ENCODE measurements at places on chromosomes 13 and 19. TPM values are rescaled to one million over a fixed set of nuclear protein-coding genes. Genes with fewer than 3 reads are reported as not detected.

- DNase-seq = no peak
Observed at GRCh38 chr13:25421612-25422011, 49.8 kb downstream of the ATP8A2 start.

CCDC61 gene
- total RNA-seq = 13.7 TPM

TSKS gene
- 1.1 TPM for total RNA-seq

- peak; percentile 87 for DNase-seq
Observed at GRCh38 chr13:84896128-84896527, 903.1 kb downstream of the SLITRK6 start.

GRCh38 chr13:34265046-34265679, 447.2 kb downstream of the RFC3 start:
- DNase-seq = no peak

- DNase-seq = peak; percentile 38
Observed at GRCh38 chr13:28958018-28958417, 137.9 kb downstream of the MTUS2 start.

ZNF221 gene
- 8.8 TPM for total RNA-seq

GRCh38 chr13:26246154-26246553, 7.8 kb upstream of the CDK8 start:
- DNase-seq = no peak

DNA sequence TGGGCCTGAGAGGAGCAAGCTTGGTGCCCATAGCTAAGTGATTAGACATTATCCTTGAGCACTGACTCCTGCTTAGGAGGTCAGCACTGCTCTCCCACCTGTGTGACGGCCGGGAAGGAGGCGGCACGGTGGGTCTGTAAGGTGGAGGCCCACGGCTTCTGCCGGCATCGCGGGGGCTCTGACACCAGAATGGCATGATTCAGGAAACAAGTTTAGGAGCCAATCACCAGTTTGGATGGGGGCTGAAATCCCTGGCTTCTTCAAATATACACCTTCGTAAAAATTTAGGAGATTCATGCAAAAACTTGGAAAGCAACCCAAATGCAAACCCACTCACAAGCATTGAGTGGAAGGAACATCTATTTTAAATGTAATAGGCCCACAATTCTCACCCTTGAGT, 307.3 kb upstream of the TSHZ3 start:
- no peak for DNase-seq

- DNase-seq = peak; percentile 2
Observed at GRCh38 chr13:48828962-48829411, 146.7 kb upstream of the FNDC3A start.

- no peak for DNase-seq
Observed at GRCh38 chr19:12882589-12882988, 1.3 kb upstream of the DNASE2 start.

TMEM221 gene
- total RNA-seq = 3.3 TPM

PGLYRP2 gene
- not detected for total RNA-seq

TFPT gene
- 8.7 TPM for total RNA-seq

DNA sequence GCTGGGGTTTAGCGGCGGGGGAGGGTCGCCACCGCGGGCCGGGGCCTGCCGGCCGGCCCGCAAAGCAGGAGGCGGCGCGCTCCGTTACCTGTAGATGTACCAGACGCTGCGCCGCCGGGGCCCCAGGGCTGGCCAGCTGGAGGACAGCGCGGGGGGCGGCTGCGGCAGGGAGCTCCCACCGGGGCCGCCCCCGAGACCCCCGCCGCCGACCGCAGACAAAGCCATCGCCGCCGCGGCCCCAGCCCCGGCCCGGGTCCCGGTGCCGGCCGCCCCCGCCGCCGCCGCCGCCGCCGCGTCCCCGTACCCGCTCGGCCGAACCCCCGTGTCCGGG, 24.8 kb downstream of the SHANK1 start:
- no peak for DNase-seq

GSX1 gene
- not detected for total RNA-seq

MIER2 gene
- total RNA-seq = 9.2 TPM

GRCh38 chr13:47917022-47917574, 84.0 kb downstream of the SUCLA2 start:
- no peak for DNase-seq

GRCh38 chr13:37340901-37341670, 235.6 kb upstream of the CSNK1A1L start:
- DNase-seq = peak; percentile 11

- no peak for DNase-seq
Observed at GRCh38 chr13:113427562-113428468, 25.5 kb downstream of the ADPRHL1 start.

DNA sequence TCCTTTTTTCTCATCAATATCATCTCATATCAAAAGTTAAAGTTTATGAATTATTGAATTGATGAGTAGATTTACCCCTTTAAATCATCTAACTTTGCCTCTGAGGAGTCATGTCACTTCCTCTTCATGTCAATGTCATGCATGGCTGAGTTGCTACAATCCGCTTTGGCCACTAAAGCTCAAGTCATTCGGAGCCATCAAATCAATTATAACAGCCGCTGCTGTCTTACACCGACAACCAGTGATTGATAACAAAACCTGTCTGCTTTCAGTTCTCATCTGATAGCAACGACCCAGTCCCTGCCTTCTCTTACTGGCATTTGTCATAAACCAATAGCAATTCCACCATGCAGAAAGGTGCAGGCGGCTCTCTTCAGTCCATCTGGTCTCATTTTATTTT, 429.3 kb downstream of the DIAPH3 start:
- DNase-seq = no peak

ERICH4 gene
- not detected for total RNA-seq

PDX1 gene
- not detected for total RNA-seq

DNA sequence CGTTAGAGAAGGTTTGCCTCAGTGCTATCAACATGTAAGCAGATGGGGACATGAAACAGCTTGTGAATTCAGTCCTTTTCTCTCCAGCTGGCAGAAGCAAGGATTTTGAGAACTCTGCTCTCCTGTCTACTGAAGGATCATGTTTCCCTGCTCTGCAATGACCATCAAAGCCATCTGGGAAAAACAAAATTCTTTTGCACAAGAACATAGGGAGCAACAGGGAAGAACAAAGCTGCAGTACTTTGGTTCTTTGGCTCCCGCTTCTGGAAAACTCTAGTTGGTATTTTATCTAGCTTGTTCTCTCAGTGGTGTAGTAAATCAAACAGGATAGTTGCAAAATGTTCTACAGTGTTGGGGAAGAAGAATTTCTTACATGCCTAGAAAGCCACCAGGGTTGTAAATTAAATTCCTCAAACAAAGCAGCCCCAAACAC, 270.4 kb downstream of the ENOX1 start:
- DNase-seq = peak; percentile 86

GRCh38 chr13:77866971-77867370, 51.7 kb downstream of the EDNRB start:
- DNase-seq = no peak

NFIX gene
- 144 TPM for total RNA-seq

BICRA gene
- total RNA-seq = 10.8 TPM

GTF2F2 gene
- total RNA-seq = 19.4 TPM

DNA sequence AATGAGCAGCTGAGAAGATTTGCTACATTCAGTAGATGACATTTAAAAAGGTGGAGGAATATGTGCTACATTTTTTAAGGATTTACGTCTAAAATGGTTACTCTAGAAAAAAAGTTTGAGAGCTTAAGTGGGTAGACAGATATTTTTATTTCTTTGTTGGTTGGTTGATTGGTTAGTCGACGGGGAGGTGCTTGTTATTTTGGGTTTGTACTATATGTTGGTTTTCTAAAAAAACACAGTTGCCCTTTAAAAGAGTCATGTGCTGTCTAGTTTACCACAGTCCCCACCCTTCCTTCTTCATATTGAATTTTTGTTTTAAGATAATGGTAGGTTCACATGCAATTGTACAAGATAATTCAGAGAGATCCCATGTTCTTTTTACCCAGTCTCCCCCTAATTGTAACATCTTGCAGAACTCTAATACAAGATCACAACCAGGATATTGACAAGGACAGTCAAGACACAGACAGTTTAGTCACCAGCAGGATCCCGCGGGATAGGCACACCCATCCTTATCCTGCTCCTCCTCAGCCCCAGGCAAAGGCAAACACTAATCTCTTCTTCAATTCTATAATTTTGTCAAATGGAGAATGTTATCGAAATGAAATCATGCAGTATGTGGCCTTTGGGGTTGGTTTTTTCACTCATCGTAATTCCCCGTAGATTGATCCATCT, 171.4 kb downstream of the FOXO1 start:
- DNase-seq = no peak

DNA sequence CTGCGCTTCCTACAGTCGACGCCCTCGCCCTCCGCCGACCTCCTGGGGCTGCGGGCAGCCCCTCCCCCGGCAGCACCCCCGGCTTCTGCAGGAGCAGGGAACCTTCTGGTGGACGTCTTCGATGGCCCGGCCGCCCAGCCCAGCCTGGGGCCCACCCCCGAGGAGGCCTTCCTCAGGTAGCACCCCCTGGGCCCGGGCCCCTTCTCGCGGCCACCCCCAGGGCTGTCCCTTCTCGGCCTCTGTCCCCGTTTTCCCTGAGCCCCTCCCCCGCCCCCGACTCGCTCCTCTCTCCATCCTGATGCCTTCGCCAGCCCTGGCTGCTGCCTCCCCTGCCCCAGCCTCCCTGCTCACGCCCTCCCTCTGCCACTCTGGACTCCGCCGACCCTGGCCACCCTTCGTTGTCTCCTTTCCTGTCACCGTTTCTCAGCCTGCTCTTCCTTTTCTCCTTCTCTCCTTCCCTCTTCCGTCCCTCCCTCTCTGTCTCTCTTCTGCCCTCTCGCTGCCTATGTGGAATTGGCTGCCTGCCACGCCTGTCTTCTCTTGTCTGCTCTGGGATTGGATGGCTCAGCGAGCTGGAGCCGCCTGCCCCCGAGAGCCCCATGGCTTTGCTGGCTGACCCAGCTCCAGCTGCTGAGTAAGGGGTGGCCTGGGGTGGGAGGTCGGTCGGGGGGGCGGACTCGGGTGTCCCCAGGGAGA, 11.0 kb downstream of the FUZ start:
- peak; percentile 97 for DNase-seq

DNA sequence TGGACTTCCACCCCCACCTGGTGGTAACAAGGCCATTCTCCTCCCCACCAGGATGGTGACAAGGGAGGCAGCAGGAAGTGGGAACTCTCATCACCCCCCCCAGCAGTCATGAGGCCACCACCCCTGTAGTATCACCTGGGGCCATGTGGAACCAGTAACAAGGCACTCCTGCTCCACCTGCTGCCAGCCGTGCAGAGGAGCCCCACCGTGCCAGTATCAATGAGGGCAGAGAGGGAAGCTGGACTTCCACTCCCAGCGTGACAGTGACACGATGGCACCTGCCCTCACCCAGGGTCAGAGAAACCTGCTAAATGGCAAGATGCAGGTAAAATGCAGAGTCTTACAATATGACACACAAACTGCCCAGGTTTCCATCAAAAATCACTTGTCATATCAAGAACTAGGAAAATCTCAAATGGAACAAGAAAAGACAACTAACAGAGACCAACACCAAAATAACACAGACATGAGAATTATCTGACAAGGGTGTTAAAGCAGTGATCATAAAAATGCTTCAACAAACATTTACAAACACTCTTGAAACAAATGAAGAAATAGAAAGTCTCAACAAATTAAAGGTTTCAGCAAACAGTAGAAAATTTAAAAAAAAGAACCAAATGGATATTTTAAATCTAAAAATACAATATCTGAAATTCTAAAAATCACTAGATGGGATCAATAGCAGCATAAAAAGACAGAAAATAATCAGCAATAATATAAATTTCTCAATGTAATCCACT, 9.1 kb upstream of the SPACA7 start:
- DNase-seq = no peak

GRCh38 chr13:34086281-34086680, 268.3 kb downstream of the RFC3 start:
- DNase-seq = no peak

All from tongue (tissue), 3 donors.